ENCODE measurements at places on chromosomes 4 and X. TPM values are rescaled to one million over a fixed set of nuclear protein-coding genes. Genes with fewer than 3 reads are reported as not detected.
A peak's percentile ranks its signal among the peaks of the same experiment; 100 is the strongest.

GRCh38 chr4:6916587-6917460 lies 7.2 kb downstream of the TBC1D14 start:
- DNase-seq, result peak; percentile 79
- peak overlapping the region; percentile 41 for H3K4me3 ChIP-seq
- H3K36me3 ChIP-seq, result peaks cover 14% of the 10 kb centered on the region
- H3K27me3 ChIP-seq, result no peaks in the 10 kb centered on the region
- peak overlapping the region; percentile 88 for H3K27ac ChIP-seq
- H3K4me1 ChIP-seq, result peaks cover 64% of the 10 kb centered on the region

DNA sequence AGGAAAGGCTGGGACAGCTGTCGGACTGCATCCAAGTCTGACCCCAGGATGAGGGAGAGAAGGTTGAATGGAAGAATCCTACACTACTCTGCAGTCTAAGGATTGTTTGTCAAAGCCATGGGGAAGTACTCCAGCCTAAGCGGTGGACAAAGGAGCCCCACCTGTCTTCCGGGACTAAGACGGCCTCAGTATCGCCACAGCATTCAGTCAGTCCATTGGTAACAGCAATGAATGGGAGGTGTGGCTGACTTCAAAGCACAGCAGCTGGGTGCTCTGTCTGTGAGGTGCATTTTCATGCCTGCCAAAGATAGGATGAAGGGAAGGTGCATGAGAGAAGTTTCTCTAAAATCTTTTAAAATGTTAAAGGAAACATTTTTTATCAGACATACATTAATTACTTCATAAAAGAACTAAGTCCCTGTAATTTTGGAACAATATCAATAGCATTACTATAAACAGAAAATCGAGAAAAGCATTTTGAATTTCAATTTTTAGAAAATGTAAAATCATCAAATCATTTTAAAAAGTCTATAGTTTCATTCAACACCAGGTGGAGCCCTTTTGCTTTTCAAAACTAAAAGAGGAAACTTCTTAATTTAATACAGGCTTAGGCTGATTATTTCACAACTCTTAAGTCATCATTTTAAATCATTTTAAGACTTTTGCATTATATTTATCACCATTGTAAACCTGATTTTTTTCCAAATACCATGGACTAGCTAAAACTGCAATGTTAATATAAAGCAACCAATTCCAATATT lies 27.6 kb upstream of the INTU start:
- no peak overlapping the region for H3K27ac ChIP-seq
- peaks cover 8% of the 10 kb centered on the region for H3K27me3 ChIP-seq
- no peak overlapping the region for H3K4me3 ChIP-seq
- no peaks in the 10 kb centered on the region for H3K36me3 ChIP-seq

Gene ATP7A
- 8.7 TPM for total RNA-seq

Gene RAB33A
- 28.8 TPM for total RNA-seq

DNA sequence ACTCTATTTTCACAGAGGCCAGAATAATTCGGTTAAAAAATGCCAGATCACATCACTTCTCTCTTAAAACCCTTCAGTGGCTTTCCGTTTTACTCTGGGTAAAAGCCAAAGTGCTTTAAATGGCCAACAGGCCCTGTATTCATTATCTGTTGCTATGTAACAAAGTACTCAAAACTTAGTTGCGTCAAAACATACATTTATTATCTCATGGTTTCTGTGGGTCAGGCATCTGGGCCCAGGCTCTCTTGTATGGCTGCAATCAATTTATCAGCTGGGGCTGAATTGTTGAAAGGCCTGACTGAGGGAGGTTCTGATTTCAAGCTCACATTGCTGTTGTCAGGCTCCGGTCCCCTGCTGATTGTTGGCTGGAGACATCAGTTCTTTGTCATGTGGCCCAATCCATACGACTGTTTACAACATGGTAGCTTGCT lies 72.7 kb upstream of the H2AZ1 start:
- no peak overlapping the region for H3K27ac ChIP-seq
- H3K4me1 ChIP-seq, result peaks cover 6% of the 10 kb centered on the region
- H3K4me3 ChIP-seq, result no peak overlapping the region
- no peak for DNase-seq

Gene CXCL6
- not detected for total RNA-seq

DNA sequence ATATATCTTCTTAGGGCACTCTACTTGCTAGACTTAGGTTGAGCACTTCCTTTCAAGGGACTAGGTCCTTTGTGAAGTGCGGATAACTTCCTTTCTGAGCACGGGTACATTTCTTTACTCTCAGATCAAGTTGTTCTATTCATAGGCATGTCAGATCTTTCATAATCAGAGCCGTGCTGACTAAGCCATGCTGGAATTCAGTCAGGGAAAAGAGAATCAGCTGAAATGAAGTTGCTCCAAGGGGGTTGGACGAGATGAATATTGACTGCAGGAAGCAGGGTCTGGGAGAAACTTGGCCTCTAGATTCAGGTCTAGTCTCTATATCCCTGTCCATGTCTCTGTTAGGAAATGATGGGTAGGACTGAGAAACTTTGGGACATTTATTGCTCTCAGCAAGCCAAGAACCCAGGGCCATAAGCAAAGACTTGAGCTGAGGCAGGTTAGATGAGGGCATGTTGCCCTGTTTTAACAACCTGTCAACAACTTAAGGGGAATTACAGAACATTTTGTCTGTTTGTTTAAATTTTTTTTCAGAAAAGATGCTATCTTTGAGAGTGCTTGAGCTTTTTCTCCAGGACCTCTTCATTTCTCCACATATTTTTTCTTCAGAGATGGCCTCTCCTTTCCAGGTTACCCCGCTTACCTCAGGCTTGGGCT lies 28.3 kb downstream of the AREG start:
- no peak overlapping the region for H3K27ac ChIP-seq
- peaks cover 14% of the 10 kb centered on the region for H3K27me3 ChIP-seq
- DNase-seq, result no peak
- no peak overlapping the region for H3K4me3 ChIP-seq
- no peaks in the 10 kb centered on the region for H3K36me3 ChIP-seq

GRCh38 chr4:78004270-78004669 lies 52.9 kb upstream of the FRAS1 start:
- H3K4me3 ChIP-seq, result no peak overlapping the region
- H3K4me1 ChIP-seq, result no peaks in the 10 kb centered on the region
- no peak overlapping the region for H3K27ac ChIP-seq
- no peaks in the 10 kb centered on the region for H3K36me3 ChIP-seq
- H3K27me3 ChIP-seq, result peaks cover 9% of the 10 kb centered on the region

Gene TGIF2LX
- total RNA-seq, result not detected

Gene SLC25A53
- total RNA-seq, result 4.7 TPM

- no peaks in the 10 kb centered on the region for H3K27me3 ChIP-seq
- H3K4me1 ChIP-seq, result peaks cover 39% of the 10 kb centered on the region
- H3K4me3 ChIP-seq, result no peak overlapping the region
- H3K27ac ChIP-seq, result no peak overlapping the region
- no peak for DNase-seq
These were observed 14.8 kb downstream of the TBC1D1 start for GRCh38 chr4:37905533-37906169.

GRCh38 chr4:24655971-24656370 lies 71.6 kb upstream of the DHX15 start:
- no peaks in the 10 kb centered on the region for H3K36me3 ChIP-seq
- no peak overlapping the region for H3K4me3 ChIP-seq
- DNase-seq, result no peak
- H3K4me1 ChIP-seq, result no peaks in the 10 kb centered on the region

- H3K36me3 ChIP-seq, result no peaks in the 10 kb centered on the region
- H3K4me1 ChIP-seq, result no peaks in the 10 kb centered on the region
- no peak overlapping the region for H3K4me3 ChIP-seq
These were observed 444.6 kb downstream of the STIM2 start for GRCh38 chr4:27305246-27305645.

DNA sequence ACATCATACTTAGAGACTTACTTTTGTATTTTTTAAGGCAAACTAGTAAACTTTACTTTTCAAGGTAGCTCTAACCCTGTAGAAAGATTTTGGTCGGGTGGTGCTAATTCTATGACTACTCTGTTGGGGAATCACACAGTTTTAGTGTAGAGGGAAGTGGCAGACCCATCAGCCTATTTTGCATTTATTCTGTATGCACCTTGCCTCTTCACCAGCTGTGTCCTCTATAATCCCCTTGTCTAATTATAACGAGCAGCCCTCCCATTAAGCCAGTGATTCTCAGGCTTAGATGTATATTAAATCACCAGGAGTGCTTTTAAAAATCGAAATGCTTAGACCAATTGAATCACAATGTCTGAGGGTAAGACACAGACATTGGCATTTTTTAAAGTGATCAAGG lies 78.1 kb downstream of the GALNT7 start:
- H3K27ac ChIP-seq, result no peak overlapping the region
- H3K36me3 ChIP-seq, result peaks cover 3% of the 10 kb centered on the region
- H3K4me3 ChIP-seq, result no peak overlapping the region
- H3K4me1 ChIP-seq, result peaks cover 28% of the 10 kb centered on the region
- no peak for DNase-seq

Gene CENPVL2
- total RNA-seq, result not detected

- peak overlapping the region; percentile 5 for H3K4me3 ChIP-seq
- peaks cover 62% of the 10 kb centered on the region for H3K4me1 ChIP-seq
- no peaks in the 10 kb centered on the region for H3K27me3 ChIP-seq
- DNase-seq, result no peak
These were observed 44.1 kb downstream of the DTHD1 start for GRCh38 chr4:36325499-36325898.

GRCh38 chr4:76457885-76458284 lies 22.9 kb downstream of the SHROOM3 start:
- no peaks in the 10 kb centered on the region for H3K36me3 ChIP-seq
- no peak overlapping the region for H3K4me3 ChIP-seq
- H3K27me3 ChIP-seq, result peaks cover 5% of the 10 kb centered on the region
- H3K27ac ChIP-seq, result no peak overlapping the region

Gene TBC1D9
- total RNA-seq, result not detected

- no peaks in the 10 kb centered on the region for H3K36me3 ChIP-seq
- DNase-seq, result no peak
- H3K4me1 ChIP-seq, result peaks cover 3% of the 10 kb centered on the region
- no peak overlapping the region for H3K27ac ChIP-seq
These were observed 31.8 kb upstream of the CWH43 start for GRCh38 chr4:48954314-48954713.

Data from activated CD8-positive, alpha-beta T cell treated with anti-CD3 and anti-CD28 coated beads for 36 hours (primary cell).